Activated T-cell treated with anti-CD3 and anti-CD28 coated beads for 48 hours (primary cell): ENCODE measurements at places on chromosomes 2 and 18.

- no peak for DNase-seq
These were observed 317.1 kb upstream of the LRRTM1 start for GRCh38 chr2:80621656-80622055.

DNA sequence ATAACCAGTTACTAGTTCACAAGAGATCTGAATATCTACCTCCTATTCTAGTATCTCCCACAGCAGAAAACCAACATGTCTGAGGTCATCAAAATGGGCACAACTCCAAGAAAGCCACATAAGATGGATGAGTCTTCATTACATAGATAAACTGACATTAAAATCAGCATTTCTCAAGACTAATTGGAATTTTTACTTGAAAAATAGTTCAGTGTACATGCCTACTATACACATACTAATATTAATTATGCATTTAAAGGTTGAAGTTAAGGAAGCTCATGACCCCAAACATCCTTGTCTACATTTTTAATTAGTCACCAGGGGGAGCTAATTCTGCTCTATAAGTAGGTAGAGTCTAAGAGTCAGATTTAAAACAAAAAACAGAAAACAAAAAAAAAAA is 41.9 kb downstream of the ZNF521 start:
- DNase-seq, result no peak

DNA sequence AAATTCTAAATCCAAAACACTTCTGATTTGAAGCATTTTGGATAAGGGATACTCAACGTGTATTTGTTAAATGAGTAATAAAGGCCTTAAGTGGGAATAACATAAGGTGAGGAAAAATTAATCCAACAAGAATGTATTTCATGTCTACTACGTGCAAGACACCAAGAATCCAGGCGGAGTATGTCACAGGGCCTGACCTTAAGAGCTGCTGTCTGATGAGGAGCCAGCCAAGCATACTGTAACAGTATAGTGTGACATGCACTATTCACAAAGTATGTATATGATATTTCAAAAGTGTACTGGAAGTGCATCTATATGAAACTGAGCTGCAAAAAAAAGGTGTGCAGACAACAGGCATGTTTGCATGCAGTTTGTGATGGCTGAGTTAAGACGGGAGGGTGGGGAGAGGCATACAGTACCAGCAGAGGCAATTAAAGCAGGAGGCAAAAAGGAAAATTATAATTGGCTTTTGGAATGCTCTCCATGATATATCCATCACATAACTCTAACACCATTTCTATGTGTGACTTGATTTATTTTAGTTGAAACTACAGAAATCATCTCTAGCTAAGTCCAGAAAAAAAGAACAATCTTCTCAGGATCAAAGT is 18.2 kb downstream of the IWS1 start:
- DNase-seq, result no peak

DNA sequence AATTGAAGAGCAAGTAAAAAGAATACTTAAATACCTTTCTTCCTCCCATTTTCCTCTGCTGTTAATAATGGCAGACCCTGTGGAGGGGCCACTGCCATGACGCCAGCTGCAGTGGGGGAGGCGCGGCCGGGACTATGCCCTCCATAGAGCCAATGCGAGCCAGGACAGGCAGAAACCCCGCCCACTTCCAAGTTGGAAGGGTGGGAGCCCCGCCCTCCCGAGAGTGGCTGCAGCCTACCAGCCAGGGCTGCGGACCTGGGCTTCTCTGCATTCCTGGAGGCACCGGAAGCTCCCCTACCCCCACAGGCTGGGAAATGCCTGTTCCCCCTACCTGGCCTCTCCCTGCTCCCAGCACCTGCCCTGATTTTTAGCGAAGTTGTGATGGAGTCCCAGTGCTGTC is 439.4 kb upstream of the CDH19 start:
- no peak for DNase-seq

DNA sequence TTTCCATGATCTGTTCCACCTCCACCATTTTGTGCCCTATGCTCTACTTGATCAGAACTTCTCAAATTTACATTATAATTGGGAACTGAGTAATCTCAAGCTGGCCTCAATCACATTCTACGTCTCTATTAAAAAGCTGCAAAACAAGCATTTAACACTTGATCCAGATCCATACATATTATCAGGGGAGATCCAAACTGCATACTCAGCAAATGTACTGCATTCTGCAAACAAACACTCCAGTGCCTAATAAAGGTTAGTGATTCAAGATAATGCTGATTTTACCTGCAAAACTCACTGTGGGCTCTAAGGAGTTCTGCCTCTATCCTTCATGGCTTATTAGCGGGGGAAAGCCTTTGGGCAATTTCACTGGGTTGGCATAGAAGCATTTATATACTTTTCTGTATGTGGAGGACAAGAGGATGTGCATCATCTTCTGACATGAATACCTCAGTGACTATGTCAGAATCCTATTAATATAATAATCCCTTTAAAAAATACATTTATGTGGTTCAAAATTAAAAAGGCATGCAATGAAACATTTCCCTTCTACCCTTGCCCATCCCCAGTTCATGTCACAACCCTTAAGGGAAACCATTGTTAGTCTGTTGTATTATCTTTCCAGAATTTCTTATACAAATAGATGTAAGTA is 40.2 kb downstream of the GALNT14 start:
- no peak for DNase-seq

DNA sequence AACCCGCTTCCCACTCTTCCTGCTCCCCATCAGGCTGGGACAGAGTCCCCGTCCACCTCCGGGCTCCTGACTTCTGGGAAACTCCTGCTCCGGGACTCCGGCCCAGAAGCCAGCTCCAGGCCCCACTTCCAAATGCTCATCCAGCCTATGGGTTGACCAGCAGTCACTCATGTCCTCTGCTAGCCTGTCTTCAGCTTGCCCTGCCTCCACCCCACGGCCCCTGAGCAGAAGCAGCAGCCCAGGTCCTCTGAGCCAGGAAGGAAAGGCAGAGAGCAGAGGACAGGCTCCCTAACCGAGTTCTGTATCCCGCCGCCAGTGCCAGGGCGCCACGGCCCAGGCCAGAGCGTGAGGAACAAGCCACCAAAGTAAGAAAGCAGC is 86.4 kb upstream of the ID2 start:
- no peak for DNase-seq

GRCh38 chr2:190477661-190478454 is 56.7 kb downstream of the NEMP2 start:
- DNase-seq, result no peak

GRCh38 chr2:233307565-233307964 is at the start of gene SAG:
Gene SAG, plus strand, starts transcription at chr2:233307816. Its CDS starts 1,374 bp downstream, at chr2:233309190.
- DNase-seq, result no peak

DNA sequence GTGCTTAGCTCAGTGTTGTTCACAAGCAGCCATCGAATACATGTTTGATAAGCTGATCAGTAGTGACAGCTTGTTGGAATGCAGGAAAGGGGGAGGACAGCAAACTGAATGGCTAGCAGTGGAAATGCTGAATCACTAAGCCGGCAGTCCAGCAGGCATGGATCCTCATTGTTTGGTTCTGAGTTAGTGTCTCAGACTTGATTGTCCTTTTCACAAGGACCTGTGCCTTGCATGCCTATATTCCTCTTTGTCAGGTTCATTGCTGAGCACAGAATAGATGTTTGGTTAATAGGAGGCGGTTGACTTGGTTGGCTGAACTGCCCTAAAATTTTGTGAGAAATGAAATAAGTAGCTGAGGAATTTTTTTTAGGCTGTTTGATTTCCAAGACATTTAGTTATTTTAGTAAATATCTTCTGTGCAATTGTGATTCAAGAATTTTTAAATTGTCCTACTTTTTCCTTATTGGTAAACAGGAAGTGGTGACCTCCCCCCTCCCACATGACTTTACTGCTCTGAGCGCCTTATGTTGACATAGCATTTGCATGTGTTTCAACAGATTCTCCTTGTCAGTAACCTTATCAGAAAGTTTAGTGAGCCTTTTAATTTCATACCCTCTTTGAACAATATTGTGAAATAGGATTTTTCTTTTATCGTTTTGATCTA is 21.4 kb upstream of the STON1 start:
- DNase-seq, result no peak

DNA sequence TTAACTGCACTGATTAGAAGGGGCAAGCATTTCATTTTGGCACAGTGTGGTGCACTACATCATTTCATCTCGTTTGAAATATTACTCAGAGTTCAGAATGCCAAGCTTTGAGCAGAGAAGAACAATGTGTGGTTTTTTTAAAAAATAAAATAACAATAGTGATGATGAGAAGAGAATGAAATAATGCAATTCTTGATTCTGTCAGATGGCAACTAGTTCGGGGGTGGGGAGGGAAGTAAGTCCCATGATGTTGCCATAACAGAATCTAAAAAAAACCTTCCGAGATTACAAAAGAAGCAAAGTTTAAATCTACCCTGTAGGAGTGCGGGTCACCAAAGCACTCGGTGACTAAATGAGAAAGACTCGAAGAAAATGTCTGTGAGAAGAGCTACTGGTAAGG is 490.4 kb downstream of the NR4A2 start:
- no peak for DNase-seq

DNA sequence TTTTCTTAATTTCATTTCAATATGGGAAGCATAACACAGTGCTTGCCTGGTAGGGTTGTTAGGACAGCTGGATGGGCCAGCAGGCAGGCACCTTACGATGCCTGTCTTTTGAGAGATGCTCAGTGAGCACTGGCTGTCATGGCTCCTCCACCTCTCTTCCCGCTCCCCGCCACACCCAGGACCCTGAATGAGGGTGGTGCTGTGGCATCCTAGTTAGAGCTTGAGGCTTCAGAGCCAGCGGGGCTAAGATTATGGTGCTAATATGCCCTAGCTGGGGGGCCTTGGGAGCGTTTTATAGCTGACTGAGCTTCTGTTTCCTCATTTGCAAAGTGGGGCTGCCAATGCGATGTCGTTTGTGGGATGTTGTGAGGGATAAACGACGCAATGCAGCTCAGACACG is 37.7 kb downstream of the ASB1 start:
- DNase-seq, result no peak

DNA sequence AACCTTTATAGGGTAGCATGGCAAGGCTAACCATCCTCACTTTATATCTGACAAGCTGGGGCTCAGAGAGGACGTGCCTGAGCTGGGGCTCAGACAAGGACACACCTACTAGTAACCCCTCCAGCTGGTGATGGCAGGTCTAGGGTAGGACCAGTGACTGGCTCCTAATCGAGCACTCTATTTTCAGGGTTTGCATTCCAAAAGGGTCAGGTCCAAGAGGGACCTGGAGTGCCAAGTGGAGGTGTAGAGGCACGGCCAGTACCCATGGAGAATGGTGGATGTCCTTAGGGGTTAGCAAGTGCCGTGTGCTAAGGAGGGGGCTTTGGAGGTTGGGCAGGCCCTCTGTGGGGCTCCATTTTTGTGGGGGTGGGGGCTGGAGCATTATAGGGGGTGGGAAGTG is 1.2 kb upstream of the DES start:
- no peak for DNase-seq

GRCh38 chr2:67502346-67503065 is 105.4 kb downstream of the ETAA1 start:
- DNase-seq, result no peak

DNA sequence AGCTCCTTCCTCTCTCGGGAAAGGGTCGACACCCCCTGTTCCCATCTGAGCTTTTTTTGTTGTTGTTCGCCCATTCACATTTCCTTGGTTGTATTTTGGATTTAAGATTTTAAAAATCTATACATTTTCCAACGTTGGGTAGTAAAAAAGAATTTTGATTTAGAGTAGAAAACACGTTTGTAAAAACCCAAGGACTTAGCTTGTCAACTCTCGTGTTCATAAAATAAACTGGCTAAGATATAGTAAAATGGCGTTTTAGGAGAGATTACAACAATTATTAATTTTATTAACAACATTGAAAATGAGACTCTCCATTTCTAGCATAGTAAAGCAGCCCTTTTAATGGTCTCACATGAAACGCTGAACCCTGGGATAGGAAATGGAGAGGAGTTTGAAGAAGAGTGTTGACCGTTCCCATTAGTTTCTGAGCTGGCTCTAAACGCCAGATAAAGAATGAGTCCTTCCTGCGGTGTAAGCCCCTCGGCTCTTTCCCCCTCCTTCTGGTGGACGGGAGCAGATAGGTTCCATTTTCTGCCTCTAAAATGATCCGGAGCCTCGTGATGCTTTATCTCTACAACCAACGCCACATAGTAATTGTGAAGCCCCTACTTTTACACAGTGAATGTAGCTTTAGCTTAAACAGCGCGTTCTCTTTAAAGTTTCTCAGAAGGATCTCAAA is 24.0 kb upstream of the ZNF516 start:
- no peak for DNase-seq

DNA sequence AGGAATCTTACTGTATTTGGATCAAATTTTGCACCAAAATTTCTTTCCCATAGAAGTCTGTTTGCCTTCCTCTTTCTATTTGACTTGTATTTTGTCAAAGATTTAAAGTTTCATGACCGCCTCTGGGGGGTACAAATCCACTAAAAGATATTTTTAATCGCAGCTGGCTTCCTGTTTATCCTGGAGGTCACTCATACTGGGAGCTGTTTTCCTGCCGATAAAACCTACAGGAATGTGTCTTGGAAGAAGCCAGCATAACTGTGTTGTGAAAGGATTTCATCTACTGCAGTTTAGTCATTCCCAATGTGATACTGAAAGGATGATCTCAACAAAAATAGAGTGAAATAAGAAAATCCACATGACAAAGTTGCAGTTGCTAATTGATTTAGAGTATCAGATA is 184.0 kb downstream of the RIT2 start:
- DNase-seq, result no peak

GRCh38 chr2:85712849-85713612 is 18.9 kb downstream of the GNLY start:
- DNase-seq, result no peak

DNA sequence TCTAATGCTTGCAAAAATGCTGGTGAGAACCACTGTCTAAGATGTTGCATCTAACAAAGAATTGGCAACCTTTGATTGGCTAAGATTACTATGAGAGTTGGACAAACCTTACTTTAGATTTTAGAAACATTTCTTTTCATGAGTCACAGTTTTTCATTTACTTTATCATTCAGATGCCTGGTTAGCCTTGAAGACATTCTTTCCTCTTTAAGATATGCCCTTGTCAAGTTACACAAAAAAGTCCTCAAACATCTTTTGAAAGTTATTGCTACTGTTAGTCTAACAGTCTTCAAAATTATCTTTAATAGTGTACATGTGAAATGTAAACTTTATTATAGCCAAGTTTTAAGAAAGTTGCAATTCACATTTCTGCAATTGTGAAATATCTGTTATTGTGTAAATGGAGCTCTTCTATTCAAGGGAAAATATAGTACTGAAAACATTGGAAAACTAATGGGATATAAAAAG is 276.3 kb downstream of the RND3 start:
- no peak for DNase-seq

- DNase-seq, result no peak
These were observed 65.1 kb upstream of the MAPRE2 start for GRCh38 chr18:34976123-34976522.
